ENCODE measurements at places on chromosomes 2 and 18. TPM values are rescaled to one million over a fixed set of nuclear protein-coding genes. Genes with fewer than 3 reads are reported as not detected.

DNA sequence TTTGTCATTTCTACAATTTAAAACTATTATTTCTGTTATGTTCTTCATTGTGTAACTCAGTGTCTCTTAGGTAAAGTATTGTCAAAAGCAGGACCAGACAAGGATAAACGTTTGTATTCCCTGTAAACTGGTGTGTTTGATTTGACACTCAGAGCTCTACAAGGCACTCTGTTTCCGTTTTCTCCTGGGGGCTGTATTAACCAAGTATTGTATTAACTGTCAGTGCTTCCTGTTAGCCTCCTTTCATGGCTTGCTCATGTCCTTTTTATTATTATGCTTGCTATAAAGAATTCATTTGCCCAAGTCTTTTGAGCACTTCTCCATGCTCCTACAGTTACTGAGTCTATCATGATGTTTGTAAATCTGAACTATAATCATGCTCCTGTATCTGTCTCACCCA is 323.7 kb downstream of the LPIN1 start:
- H3K36me3 ChIP-seq = no peaks in the 10 kb centered on the region
- peaks cover 7% of the 10 kb centered on the region for H3K27me3 ChIP-seq
- H3K27ac ChIP-seq = no peak overlapping the region
- peaks cover 10% of the 10 kb centered on the region for H3K4me1 ChIP-seq

DNA sequence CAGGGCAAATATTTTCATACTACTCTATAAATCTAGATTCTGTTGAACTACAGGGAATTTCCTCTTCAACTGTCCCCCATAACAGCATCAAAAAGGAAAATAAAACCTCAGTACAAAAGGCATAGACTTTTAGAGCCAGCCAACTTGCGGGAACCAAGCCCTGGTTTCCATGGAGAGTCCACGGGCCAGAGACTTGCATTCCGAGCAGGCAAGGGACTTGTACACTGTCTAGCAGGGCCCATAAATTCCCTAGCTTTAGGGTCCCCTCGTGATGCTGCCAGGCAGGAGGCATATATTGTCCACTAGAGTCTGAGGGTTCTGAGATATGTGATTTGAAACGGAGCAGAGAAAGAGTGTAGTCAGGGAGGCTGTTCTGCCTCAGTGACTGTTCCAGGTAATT is 153.1 kb upstream of the SLC14A2 start:
- H3K27ac ChIP-seq = no peak overlapping the region
- no peak overlapping the region for H3K4me3 ChIP-seq
- no peak for DNase-seq
- H3K27me3 ChIP-seq = peaks cover 9% of the 10 kb centered on the region

- no peaks in the 10 kb centered on the region for H3K4me1 ChIP-seq
- no peaks in the 10 kb centered on the region for H3K36me3 ChIP-seq
- no peak overlapping the region for H3K4me3 ChIP-seq
- DNase-seq = no peak
- no peak overlapping the region for H3K27ac ChIP-seq
- H3K27me3 ChIP-seq = peaks cover 4% of the 10 kb centered on the region
Observed at GRCh38 chr18:63906056-63906455, 1.7 kb upstream of the SERPINB10 start.

DNA sequence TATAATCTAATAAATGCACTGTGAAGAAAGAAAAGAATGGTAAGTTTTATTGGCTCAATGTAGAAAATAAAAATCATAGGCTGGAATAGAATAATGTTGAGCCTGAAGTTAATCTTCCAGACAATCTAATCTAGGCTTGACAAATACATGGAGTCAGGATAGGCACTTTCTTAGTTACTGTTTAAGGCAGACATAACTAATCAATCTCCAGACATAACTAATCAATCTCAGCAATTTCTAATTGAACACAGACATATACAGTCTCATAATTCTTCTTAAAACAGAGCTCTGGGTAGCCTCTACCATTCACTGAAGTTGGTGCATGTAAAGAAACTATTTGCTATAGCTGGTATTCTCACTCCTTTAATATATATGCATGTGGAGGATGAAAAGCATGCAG is 150.1 kb upstream of the CTAGE1 start:
- H3K27ac ChIP-seq = no peak overlapping the region
- no peaks in the 10 kb centered on the region for H3K4me1 ChIP-seq
- no peak for DNase-seq
- H3K4me3 ChIP-seq = no peak overlapping the region

- H3K27ac ChIP-seq = no peak overlapping the region
- no peaks in the 10 kb centered on the region for H3K4me1 ChIP-seq
- no peak for DNase-seq
- H3K27me3 ChIP-seq = peaks cover 3% of the 10 kb centered on the region
- no peaks in the 10 kb centered on the region for H3K36me3 ChIP-seq
Observed at GRCh38 chr2:18475884-18476283, 84.6 kb downstream of the RDH14 start.

Gene NT5C1B
- total RNA-seq = not detected

Gene ERFE
- total RNA-seq = not detected

GRCh38 chr2:26035090-26035743 is 1.3 kb downstream of the RAB10 start:
- peaks cover 17% of the 10 kb centered on the region for H3K4me1 ChIP-seq
- no peak for DNase-seq
- no peak overlapping the region for H3K27ac ChIP-seq
- H3K4me3 ChIP-seq = peak overlapping the region; percentile 87

Gene CTIF
- total RNA-seq = 4.3 TPM

Gene TEKT4
- not detected for total RNA-seq

DNA sequence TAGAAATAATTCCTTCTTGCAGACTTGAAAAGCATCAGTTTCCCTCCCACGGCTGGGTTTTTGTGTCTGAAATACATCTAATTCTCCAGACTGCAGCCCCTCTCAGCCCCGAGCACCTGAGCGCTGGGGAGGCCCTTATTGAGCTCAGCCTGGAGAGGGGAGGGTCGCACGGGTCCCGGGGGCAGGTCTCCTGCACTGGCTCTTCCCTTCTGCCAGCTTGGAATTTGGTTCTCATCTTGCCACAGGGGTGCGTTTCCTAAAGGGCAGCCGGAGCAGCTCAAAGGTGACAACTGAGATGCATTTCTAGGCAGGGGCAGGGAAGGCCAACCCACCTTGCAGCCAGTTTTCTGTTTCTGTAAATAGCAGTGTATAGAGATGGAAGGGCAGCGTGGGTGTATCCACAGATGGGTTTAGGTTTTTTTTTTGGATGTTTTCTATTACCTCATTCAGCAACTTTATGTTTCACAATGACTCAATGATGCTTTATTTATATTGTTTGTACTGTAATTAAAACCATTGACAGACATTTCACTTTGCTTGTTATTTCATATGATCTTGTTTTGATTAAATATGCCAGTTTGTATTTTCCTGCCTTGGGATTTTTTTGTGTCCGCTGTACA is 37.0 kb downstream of the GBX2 start:
- no peak overlapping the region for H3K4me3 ChIP-seq
- H3K4me1 ChIP-seq = no peaks in the 10 kb centered on the region
- no peaks in the 10 kb centered on the region for H3K27me3 ChIP-seq
- DNase-seq = no peak
- H3K27ac ChIP-seq = no peak overlapping the region

- no peak for DNase-seq
- no peaks in the 10 kb centered on the region for H3K36me3 ChIP-seq
- H3K27ac ChIP-seq = no peak overlapping the region
- H3K27me3 ChIP-seq = no peaks in the 10 kb centered on the region
- H3K4me1 ChIP-seq = peaks cover 16% of the 10 kb centered on the region
- no peak overlapping the region for H3K4me3 ChIP-seq
Observed at GRCh38 chr18:59145055-59145454, 5.4 kb downstream of the SEC11C start.

Gene PROKR1
- total RNA-seq = not detected

Gene NMUR1
- 0.67 TPM for total RNA-seq

- DNase-seq = no peak
- no peaks in the 10 kb centered on the region for H3K4me1 ChIP-seq
- peaks cover 12% of the 10 kb centered on the region for H3K27me3 ChIP-seq
- no peaks in the 10 kb centered on the region for H3K36me3 ChIP-seq
Observed at GRCh38 chr2:216737676-216738075, 42.3 kb upstream of the IGFBP5 start.

Data from T-cell (primary cell).